ENCODE measurements at places on chromosomes 4 and X.

GRCh38 chr4:8556341-8557150 is 23.6 kb upstream of the GPR78 start:
- DNase-seq, result no peak

GRCh38 chrX:46961574-46962283 is 49.5 kb downstream of the JADE3 start:
- DNase-seq, result no peak

- no peak for DNase-seq
Observed at GRCh38 chr4:156237231-156237630, 283.6 kb upstream of the CTSO start.

GRCh38 chrX:150582338-150582948 is 14.0 kb downstream of the MTM1 start:
- DNase-seq, result no peak

- no peak for DNase-seq
Observed at GRCh38 chr4:176579226-176579625, 213.5 kb downstream of the VEGFC start.

DNA sequence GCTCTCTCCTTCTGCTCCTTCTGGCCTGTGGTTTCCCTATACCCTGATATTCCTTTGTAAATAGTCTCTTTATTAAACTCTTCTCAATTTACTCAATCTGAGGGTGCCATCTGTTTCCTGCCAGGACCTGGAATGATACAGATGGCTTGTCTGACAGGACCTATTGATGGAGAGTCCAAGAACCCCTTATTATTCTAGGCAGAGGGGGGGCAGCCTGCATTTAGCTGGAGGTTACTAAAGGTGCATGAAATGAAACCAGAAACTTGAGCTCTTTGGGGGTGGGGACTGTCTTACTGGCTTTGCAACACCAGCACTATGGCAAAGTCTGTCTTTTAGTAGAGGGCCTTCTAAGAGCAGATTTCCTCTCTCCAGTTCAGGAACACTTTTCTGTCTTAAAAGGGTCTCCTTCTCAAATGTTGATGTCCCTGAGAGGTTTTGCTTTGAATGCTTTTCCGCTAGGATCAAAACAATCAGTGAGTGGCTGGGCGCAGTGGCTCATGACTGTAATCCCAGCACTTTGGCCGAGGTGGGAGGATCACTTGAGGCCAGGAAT is 162.5 kb upstream of the MED14 start:
- no peak for DNase-seq

DNA sequence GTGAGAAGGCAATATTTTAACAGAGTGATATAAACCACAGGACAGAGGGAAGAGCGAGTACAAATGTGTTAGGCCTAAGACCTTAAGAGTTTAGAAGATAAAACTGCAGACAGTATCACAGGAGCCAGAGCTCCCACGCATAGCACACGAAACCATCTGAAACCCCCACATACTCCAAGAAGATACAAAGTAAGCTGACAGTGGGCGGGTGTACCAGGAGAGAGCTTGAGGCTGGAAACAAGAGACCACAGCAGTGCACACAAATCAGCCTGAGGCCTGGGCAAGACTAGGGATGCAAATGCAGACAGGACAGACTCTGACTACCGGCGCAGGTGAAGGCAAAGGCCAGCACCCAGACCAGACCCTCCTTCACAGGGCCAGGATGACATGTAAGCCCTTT is 54.1 kb upstream of the ARHGAP24 start:
- DNase-seq, result no peak

- no peak for DNase-seq
Observed at GRCh38 chr4:125594056-125594602, 279.4 kb downstream of the FAT4 start.

DNA sequence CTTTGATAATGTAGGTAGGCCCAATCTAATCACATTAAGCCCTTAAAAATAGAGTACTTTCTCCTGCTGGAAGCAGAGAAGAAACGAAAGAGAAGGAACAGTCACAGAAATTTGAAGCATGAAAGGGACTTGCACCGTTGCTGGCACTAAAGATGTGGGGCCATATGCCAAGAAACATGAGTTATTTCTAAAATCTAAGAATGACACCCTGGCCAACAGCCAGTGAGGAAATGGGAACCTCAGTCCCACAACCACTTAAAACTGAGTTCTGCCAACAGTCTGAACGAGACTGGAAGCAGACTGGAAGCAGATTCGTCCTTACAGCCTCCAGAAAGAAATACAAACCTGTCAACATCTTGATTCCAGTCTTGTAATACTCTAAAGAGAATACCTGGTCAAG is 70.1 kb downstream of the CENPC start:
- DNase-seq, result no peak

- no peak for DNase-seq
Observed at GRCh38 chr4:119237642-119238041, 25.1 kb downstream of the USP53 start.

DNA sequence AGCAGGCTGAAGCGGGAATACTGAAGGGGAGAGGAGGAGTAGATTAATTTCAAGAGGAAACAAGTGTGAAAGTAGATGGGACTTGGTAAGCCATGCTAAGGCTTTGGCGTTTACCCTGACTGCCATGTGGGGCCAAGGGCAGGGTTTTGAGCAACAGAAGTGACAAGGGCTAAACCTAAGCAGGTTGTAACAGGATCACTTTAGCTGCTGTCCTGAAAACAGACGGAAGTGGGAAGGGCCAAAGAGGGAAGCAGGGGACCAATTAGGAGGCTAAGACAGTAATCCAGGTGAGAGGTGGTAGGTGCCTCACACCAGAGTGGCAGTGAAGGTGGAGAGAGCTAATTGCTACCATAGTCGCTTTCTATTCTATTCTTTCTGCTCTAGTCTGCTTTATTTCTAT is 166.5 kb downstream of the PJA1 start:
- DNase-seq, result no peak

DNA sequence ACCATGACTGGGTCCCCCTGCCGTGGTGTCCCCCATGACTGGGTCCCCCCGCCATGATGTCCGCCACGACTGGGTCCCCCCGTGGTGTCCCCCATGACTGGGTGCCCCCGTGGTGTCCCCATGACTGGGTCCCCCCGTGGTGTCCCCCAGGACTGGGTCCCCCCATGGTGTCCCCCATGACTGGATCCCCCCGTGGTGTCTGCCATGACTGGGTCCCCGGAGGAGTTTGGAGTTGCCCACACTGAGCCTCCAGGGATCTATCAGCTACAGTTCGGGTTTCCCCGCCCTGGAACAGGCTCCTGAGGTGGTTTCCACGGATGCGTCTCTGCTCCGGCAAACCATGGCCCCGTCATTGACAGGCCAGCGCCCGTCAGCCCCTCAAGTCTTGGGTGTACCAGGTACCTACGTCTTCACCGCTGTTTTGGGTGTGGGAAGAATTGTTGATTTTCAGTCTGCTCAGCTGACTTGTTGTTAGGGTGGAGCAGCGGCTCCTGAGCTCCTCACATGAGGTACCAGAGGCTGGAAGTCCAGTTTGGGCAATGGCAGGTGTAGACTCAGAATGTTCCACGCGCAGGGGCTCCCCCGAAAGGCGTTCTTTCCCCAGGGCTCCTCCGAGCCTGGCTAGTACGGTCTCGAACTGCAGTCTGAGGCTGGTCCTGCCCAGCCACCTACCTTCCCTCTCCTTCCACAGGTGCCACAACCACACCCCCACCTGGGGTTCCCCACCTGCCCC is 8.3 kb upstream of the PDE6B start:
- no peak for DNase-seq

GRCh38 chr4:99649778-99650177 is 7.8 kb downstream of the C4orf54 start:
- DNase-seq, result no peak

- DNase-seq, result no peak
Observed at GRCh38 chrX:14897042-14897441, 23.8 kb downstream of the MOSPD2 start.

DNA sequence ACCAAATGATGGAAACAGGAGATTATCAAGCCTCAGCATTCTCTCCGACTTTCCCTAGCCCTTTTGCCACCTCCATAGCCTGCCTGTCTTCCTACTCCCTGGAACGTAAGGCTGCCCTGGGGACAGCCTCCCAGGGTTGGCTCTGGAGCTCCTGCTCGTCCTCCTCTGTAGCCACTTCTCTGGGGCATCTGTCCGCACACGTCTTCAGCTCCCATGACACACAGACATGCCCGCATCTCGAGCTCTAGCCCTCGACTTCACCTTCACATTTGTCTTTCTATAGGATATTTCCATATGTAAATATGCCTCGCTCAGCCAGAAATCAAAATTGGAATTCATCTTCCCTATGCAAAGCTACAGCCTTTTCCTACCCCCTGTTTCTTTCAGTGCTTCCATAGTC is 67.7 kb downstream of the TSC22D3 start:
- DNase-seq, result no peak

- no peak for DNase-seq
Observed at GRCh38 chr4:80500613-80501012, 165.1 kb downstream of the CFAP299 start.

GRCh38 chr4:5368426-5368825 is 317.1 kb downstream of the STK32B start:
- DNase-seq, result no peak

- no peak for DNase-seq
Observed at GRCh38 chrX:3159995-3160720, 118.9 kb downstream of the ARSF start.

DNA sequence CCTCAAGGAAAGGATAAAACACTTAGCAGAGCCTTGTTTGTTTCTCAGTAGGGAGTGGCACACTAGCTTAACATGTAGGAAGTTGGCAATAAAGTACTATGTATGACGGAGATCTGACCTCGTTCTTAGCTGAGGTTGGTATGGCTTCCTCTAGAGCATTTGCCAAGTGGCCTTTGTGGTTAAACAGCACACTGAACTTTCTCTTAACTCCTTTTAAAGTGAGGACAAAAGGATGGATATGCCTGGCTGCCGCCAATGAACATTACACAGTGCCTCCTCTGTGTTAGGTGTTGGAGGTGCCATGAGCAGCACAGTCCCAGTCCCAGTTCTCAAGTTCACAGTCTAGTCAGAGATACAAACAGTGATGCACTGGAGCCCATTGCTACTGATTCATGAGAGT is 54.4 kb downstream of the VGLL1 start:
- no peak for DNase-seq

GRCh38 chr4:76074468-76074867 is at the start of gene ART3:
TSS of gene ART3 (plus strand) at chr4:76074709. CDS start at chr4:76075890, 1,181 bp downstream.
- DNase-seq, result no peak

- DNase-seq, result no peak
Observed at GRCh38 chr4:117817301-117817700, 217.0 kb upstream of the NDST3 start.

- DNase-seq, result no peak
Observed at GRCh38 chrX:329291-329910, 10.8 kb upstream of the GTPBP6 start.

DNA sequence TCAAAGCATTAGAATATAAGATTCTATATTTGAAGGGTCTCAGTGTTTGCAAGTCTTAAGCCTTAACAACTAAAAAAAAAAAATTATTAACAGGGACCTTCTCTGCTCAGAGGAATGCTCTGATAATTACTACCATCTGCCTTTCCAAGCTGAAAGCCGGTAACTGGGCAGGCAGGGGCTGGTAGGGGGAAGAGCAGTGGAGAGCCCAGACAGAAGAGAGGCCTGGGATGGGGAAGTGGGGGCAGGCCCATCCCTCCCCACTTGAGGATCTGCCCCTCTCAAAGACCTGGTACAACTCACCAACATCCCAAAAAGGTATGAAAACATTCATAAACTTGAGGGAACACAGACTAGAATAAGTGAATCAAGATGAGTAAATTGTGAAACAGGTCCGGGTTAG is 113.9 kb downstream of the QDPR start:
- no peak for DNase-seq

DNA sequence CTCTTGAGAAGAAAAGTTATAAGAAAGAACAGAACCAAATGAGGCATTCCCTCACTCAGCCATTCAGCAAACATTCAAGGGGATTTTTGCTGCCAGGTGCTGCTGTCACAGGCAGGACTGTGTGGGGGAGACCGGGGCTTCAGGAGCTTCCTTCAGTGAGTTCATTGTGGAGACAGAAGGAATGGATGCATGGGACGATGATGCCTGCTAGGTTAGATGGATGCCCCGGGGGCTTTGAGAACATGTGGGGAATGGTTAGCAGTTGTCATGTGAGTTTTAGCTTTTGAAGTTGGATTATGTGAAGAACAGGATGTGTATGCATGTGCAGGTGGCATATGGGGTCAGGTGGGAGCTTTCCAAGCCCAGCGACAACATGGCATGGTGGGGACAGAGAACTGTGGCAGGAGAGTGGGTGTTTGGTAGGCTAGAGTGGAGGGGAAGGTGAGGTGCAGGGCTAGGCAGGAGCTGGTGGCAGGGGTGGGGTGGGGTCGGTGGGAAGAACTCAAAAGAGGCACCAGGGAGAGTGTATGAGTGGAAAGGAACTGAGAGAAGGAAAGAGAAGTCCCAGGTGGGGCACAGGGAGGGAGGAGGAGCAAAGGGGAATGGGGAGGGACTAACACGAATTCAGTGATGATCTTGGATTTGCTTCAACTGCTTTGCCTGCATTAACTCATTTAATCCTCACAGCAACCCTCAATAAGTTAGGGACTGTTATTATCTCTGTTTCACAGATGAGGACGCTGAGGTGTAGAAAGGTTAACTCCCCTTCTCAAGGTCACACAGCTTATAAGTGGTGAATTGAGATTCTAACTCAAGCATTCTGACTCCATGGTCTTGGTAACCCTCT is 8.4 kb downstream of the DCUN1D4 start:
- no peak for DNase-seq

DNA sequence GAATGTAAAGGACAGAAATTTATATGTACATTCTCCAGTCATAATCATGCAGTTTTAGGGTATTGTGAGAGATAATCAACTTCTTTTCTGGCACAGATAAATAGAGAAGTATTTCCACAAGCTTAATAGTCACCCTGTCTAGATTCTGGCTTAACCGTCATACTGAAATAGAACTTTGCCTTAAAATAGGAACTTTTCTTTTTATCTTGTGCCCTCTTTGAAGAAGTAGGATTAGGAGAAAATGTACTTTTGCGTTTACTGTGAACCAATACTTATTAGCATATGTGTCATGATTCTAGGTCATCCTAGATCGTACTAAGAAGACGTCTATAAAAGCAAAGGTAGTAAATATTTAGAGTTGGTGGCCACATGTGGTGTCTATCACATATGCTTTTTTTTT is 95.4 kb downstream of the NFKB1 start:
- DNase-seq, result no peak

GRCh38 chr4:165461159-165461821 is 82.5 kb downstream of the CPE start:
- DNase-seq, result no peak

DNA sequence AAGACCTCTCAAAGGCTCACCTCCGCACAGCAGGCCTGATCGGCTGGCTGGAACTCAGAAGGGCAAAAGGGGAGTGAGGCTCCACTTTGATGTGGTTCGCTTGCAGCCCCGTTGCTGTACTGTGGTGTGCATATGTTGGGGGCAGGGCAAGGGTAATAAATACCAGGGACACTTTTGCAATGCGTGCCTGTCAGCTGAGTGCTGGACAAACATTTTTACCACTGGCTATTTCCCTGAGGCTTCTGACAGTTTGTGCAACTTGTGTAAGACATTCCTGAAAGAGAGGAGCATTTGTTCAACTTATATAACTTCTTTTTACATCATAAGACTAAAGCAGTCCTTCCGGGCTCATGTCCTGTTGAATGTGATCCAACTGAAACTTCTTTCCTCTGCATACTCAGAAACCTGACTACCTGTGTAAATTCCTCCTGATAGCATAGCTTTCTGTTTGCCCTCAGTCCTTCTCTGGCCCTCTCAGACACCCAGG is 82.3 kb downstream of the SPRY1 start:
- DNase-seq, result peak; percentile 34
